ENCODE measurements at places on chromosomes 13 and 19. TPM values are rescaled to one million over a fixed set of nuclear protein-coding genes. Genes with fewer than 3 reads are reported as not detected.

ABCA7 gene
- 11.8 TPM for total RNA-seq

ENOX1 gene
- total RNA-seq: 30.9 TPM

BORA gene
- total RNA-seq: 3.7 TPM

SLITRK1 gene
- total RNA-seq: 31.8 TPM

ZNF382 gene
- total RNA-seq: 88.6 TPM
